ENCODE measurements at places on chromosomes 1 and 21.

GRCh38 chr1:234427950-234428646 is 50.9 kb downstream of the TARBP1 start:
- DNase-seq, result no peak

- DNase-seq, result no peak
Observed at GRCh38 chr1:77039739-77040138, 172.5 kb downstream of the ST6GALNAC5 start.

- peak; percentile 42 for DNase-seq
Observed at GRCh38 chr1:74771913-74772515, 39.1 kb downstream of the TYW3 start.

- no peak for DNase-seq
Observed at GRCh38 chr21:21952566-21952965, 954.4 kb downstream of the NCAM2 start.

DNA sequence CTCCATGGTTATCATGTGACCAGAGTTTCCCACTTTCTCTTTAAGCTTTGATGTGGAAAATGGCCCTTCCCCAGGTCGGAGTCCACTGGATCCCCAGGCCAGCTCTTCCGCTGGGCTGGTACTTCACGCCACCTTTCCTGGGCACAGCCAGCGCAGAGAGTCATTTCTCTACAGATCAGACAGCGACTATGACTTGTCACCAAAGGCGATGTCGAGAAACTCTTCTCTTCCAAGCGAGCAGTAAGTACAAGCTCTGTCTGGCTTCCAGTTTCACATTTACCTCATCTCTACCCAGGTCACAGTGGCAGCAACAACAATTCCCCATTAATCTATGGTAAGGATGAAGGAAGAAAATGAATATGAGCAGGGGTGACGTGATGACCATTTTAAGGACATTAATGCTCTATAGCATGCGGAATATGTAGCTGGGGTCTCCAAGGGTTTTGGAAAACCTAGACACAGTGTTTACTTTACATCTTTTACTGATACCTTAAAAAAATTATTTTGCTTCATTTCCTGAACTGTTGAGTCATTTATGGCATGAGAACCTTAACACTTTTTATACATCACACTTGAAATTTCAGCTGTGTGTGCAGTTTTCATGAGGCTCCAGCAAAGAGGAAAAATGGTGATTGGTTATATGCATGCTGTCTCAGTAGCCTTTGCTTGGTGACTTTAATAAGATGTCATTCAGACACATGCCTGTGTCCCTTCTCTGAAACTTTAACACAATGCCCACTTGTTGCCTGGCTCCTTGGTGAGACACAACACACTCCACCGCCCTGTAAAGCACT is 286.3 kb upstream of the SGIP1 start:
- DNase-seq, result no peak

- DNase-seq, result no peak
Observed at GRCh38 chr1:180266275-180267210, 36.5 kb downstream of the LHX4 start.

- no peak for DNase-seq
Observed at GRCh38 chr1:25733271-25733670, 66.7 kb upstream of the SELENON start.

- DNase-seq, result no peak
Observed at GRCh38 chr1:18703041-18703621, 72.5 kb downstream of the PAX7 start.

GRCh38 chr1:225442123-225442505 is 14.3 kb upstream of the LBR start:
- DNase-seq, result no peak

GRCh38 chr1:93753791-93754763 is 72.4 kb upstream of the BCAR3 start:
- no peak for DNase-seq

DNA sequence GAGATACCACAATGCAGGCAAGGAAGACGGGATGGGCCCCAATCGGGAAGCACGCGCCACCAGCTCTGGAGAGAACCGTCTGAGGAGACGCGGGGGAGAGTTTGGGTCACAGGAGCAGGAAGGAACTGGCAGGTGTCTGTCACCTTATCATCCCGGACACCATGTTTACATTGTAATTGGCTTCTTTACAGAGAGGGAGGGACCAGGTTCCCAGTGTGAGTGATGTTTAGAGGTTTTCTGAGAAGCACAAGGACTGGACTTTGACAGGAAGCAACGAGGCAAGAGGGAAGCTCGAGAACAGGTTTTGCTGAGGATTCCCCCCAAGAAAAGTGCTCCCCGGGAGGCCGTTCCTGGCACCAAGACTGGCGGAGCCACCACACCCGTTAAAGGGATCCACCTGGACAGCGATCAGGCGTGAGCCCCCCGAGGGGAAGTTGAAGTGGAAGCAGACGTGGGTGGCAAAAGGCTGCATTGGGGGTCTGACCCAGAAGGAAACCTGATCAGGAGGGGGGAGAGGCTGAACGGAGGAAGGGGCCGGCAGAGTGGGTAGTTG is 957 bp downstream of the EPS15 start:
- DNase-seq, result no peak

DNA sequence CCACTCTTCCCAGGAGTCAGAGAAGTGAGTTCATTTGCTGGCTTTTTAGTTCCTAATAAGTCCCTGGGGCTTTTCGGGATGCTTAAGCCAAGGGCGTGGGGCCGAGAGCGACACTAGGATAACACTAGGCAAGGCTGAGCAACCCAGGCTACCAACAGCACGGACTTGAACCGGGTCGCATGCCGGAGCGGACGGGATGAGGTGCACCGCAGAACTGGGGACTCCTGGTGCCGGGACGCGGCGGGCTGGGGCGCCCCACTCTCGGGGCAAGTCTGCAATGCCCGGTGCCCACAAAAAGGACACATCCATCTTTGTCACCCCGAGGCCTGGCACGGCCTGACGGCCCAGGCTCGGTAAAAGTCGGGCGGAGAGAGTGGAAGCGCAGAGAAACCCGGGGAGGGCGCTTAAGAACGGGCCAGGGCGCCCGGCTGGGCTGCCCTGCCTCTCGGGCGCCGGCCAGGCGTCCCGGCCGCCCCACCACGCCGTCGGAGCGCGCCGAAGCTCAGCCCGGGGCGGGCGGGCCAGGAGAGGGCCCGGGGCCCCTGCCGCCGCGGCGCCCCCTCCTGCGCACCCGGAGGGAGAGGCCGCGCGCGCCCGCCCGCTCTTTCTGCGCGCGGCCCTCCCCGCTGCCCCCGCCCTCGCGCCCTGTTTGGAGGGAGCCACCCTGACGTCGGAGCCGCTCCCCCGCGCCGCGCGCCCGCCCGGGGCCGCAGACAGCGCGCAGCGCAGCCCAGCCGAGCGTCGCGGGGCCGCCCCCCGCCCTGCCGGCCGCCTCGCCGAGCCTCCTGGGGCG is at the start of gene NBL1:
NBL1 (plus strand) TSS at position 710 of the 793 bp plus-strand sequence. CDS start 10,720 bp downstream, outside the sequence.
- DNase-seq, result no peak

DNA sequence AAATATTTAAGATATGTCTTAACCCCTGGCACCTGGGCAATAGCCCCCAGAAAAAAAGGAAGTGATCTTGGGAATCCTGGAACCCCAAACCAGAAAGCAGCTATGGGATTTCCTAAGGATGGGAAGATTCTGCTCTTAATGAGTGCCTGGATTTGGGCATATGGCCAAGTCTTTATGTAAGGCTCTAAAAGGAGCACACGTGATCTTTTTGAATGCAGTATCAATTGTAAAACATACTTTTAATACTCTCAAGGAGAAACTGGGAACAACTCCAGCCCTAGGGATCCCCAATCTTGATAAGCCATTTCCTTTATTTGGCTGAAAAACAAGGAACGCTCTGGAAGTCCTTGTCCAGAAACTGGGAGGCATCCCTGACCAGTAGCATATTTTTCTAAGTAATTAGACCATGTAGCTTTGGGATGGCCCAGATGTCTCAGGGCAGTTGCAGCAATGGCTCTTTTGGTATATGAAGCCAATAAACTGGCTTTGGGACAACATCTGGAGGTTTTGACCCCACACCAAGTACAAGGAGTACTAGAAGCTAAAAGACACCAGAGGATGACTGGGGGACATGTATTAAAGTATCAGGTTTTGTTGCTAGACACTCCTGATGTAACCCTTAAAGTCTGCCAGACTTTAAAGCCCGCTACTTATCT is 80.9 kb upstream of the KIAA0040 start:
- DNase-seq, result no peak

- DNase-seq, result no peak
Observed at GRCh38 chr1:113142791-113143190, 69.8 kb downstream of the LRIG2 start.

DNA sequence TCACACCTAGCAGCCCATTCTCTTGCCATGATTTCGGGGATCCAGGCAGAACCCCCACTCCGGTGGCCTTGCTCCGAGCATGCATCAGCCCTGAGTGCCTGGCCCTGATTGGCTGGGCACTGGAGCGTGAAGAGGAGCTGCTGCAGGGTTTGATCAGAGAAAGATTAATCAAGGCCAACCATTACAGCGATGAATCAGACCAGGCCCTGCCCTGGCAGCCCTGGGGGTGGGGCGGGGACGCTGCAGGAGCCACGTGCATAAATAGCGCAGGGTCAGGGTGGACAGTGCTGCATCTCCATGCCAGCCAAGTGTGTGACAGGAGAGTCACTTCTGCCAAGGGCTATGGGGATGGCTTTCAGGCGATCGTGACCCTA is 3.4 kb upstream of the FAM131C start:
- DNase-seq, result no peak

DNA sequence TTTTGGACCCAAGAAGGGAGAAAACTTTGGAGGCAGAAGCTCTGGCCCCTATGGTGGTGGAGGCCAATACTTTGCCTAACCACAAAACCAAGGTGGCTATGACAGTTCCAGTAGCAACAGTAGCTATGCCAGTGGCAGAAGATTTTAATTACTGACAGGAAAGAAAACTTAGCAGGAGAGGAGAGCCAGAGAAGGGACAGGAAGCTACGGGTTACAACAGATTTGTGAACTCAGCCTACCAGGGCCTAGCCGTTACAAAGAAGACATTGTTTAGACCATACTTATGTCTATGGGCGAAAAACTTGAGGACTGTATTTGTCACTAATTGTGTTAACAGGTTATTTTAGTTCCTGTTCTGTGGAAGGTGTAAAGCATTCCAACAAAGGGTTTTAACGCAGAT is 10.4 kb upstream of the ACOT11 start:
- no peak for DNase-seq

DNA sequence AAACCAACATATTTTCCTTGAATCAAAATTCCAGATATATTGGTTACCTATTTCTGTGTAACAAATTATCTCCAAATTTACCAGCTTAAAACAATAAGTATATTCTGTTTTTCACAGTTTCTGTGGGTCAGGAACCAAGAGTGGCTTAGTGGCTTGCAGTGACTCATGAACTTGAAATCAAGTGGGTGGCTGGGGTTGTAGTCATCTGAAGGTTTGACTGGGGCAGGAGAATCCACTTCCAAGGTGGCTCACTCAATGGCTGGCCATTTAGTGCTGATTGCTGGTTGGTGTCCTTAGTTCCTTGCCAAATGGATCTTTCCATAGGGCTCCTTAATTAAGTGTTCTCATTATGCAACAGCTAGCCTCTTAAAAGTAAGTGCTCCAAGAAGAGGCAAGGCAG is 43.8 kb downstream of the ALG14 start:
- DNase-seq, result no peak

DNA sequence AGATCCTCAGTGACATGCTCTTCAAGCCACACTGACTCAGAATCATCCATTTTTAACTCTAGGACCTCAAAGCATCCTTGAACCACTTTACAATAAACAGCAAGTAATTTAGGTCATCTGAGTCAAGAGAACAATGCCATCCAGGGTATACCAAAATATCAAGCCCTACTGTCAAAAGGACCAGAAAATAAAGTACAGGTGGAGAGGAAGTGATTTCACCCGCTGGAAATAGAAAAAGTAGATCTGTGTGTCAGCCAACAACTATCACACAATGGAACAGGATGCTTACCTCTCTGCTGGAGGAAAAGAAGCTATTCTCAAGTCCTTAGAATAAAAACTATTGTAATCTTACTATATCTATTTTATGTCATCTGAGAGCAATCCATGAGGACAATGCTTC is 37.0 kb downstream of the RERE start:
- DNase-seq, result no peak

GRCh38 chr1:59552007-59552406 is 255.1 kb downstream of the FGGY start:
- DNase-seq, result no peak

GRCh38 chr1:39936724-39937491 is 18.0 kb upstream of the MFSD2A start:
- no peak for DNase-seq

DNA sequence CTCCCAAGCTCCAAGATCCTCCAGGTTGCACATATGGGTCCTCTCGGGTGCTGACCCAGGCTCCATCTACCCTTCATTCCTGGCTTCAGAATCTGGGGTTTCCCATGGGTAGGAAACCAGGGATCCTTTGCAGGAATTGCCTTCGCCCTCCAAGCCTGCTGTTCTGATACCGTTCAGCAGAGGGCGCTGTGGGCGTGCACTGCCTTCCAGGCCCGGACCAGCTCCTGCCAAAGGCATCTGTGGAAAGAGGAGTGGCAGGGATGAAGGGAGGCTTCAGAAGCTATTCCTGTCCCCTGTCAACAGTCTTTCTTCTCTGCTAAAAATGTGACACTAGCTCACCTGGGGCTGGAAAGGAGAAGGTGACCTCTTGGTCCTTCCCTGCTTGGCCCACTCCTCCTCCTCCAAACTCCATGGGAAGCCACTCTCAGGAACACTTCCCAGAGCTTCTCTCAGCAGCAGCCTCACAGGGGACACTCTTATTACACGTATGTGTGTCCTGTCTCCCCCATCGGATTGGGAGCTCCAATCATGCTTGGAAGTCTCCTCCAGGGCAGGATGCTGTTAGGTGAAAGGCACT is 71.2 kb downstream of the VWA5B1 start:
- DNase-seq, result no peak

DNA sequence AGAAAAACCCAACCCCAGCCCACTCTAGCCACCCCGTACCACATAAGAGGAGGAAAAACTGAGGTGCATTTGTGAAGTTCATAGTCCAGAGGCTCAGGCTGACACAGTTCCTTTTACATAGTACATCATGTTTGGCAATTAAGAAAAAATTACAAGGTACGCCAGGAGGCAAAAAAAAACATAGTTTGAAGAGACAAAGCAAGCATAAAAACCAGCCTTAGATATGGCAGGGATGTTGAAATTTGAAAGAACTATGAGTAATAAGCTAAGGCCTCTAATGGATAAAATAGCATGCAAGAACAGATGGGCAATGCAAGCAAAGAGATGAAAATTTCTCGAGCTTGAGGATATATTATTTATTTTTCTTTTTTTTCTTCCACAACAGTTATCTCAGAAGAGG is 31.9 kb downstream of the MIXL1 start:
- no peak for DNase-seq
